Hepatocyte (in vitro differentiated cells): ENCODE measurements at places on chromosomes 1 and 21. TPM values are rescaled to one million over a fixed set of nuclear protein-coding genes. Genes with fewer than 3 reads are reported as not detected.

- H3K4me3 ChIP-seq = no peak overlapping the region
- peaks cover 10% of the 10 kb centered on the region for H3K4me1 ChIP-seq
- DNase-seq = peak; percentile 58
- H3K27ac ChIP-seq = no peak overlapping the region
- no peaks in the 10 kb centered on the region for H3K36me3 ChIP-seq
Observed at GRCh38 chr1:232593717-232594502, 36.0 kb downstream of the SIPA1L2 start.

DNA sequence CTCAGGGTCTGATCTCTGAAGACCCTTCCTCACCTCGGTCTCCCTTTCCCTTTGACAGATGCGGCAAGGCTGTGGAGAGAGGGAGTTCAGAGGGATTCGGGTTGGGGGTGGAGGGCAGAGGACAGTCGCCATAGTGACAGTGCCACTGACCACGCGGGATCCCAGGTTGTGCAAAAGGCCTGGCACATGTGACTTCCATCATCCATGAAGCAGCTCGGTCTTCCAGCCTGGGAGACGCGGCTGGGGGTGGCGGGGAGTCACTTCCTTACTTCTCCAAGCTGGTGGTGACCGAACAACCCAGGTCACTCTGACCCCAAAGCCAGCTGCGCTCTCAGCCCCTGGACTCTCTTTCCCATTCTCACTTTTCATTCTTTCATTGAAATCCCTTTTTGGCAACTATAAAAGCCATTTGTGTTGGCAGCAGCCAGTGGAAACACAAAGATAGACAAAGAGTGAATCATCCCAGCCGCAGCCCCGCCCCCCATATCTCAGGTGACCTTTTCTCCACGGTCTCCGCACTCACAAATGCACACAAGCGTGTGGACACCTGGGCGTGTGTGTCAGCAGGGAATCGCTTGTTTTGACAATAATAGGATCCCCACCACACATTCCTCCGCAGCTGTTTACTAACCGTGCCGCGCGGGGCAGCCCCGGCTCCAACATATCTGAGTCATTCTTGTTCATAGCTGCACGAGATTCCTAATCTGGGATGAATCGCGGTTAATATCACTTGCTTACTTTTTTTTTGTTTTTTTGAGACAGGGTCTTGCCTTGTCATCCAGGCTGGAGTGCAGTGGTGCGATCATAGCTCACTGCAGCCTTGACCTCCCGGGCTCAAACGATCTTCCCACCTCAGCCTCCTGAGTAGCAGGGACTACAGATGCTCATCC lies 68.3 kb downstream of the DHRS3 start:
- no peaks in the 10 kb centered on the region for H3K27me3 ChIP-seq
- H3K4me3 ChIP-seq = no peak overlapping the region
- H3K27ac ChIP-seq = peak overlapping the region; percentile 77
- H3K4me1 ChIP-seq = peaks cover 13% of the 10 kb centered on the region
- no peaks in the 10 kb centered on the region for H3K36me3 ChIP-seq

DNA sequence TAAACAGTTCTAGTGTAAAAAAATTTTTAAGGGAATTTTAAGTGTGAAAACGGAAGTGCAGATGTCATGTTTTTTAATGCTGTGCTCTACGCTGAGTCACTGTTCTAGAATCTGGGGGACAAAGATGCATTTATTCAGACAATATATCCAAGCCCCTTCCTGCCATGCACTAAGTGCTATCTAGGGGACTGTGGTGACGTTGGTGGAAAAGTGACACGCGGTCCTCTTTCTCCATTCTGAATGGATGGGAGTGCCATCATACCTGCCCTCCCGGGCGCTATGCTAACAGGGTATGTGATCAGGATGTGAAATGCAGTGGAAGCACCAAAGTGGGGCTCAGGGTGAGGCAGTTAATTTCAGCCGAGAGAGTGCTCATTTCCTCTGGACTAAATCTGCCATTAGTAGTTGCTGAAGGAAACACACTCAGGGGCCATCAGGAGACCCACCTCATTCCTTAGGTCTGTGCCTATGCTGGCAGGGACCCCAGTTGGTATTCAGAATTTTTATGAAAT lies 6.6 kb downstream of the C1orf226 start:
- H3K4me3 ChIP-seq = no peak overlapping the region
- peaks cover 15% of the 10 kb centered on the region for H3K4me1 ChIP-seq
- H3K27ac ChIP-seq = peak overlapping the region; percentile 53
- no peak for DNase-seq
- no peaks in the 10 kb centered on the region for H3K36me3 ChIP-seq

DNA sequence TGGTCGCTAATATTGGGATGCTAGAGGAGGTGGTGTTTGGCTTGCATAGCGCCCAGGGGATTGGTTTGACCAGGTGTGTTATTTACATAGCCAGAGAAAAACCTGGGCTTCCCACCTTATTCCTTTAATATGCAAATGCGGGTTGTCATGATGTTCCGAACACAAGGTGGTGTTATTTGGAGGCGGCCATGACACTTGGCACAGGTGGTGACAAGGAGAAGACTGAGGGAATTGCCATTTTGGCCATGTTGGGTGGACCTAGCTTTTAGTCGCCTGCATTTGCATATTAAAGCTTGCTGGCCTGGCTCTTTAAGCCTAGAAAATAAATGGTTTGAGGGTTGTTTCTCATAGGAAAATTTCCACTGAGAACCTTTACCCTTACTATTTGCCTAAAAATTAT lies 490.5 kb downstream of the SIPA1L2 start:
- H3K27ac ChIP-seq = no peak overlapping the region
- H3K4me1 ChIP-seq = peaks cover 11% of the 10 kb centered on the region
- no peaks in the 10 kb centered on the region for H3K36me3 ChIP-seq
- H3K4me3 ChIP-seq = no peak overlapping the region

- no peaks in the 10 kb centered on the region for H3K27me3 ChIP-seq
- no peaks in the 10 kb centered on the region for H3K36me3 ChIP-seq
- no peak overlapping the region for H3K27ac ChIP-seq
- H3K4me1 ChIP-seq = peaks cover 12% of the 10 kb centered on the region
- DNase-seq = no peak
Observed at GRCh38 chr1:39882152-39882551, 1.2 kb downstream of the TRIT1 start.

DNA sequence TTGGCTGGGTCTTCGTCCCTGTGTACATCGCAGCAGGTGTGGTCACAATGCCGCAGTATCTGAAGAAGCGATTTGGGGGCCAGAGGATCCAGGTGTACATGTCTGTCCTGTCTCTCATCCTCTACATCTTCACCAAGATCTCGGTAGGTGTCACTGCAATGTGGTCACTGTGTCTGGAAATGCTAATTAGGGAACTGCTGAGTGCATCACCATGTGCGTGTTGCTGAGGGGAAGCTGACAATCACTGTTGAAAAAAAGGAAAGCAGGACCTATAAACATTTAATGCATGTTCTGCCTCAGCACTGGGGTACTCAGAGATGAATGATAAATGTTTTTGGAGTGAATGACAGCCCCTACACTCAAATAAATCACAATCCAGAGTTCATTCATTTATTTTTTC lies 6.8 kb downstream of the SLC5A9 start:
- H3K27me3 ChIP-seq = no peaks in the 10 kb centered on the region
- H3K4me1 ChIP-seq = no peaks in the 10 kb centered on the region
- no peak overlapping the region for H3K27ac ChIP-seq
- no peak overlapping the region for H3K4me3 ChIP-seq

DNA sequence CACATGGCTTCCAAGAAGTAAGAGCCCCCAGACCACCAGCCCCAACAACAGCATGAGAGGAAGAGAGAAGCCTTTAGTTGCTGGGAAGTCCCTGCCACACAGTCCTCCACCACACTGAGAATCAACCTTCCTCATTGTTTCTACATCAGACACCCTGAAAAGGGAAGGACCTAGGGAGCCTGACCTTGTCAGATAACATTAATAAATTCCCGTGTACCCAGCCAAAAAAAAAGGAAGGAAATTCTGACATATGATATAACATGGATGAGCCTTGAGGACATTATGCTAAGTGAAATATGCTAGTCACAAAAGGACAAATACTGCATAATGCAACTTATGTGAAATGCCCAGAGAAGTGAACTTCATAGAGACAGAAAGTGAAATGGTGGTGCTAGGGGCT lies 65.6 kb upstream of the ARHGAP29 start:
- no peak overlapping the region for H3K4me3 ChIP-seq
- no peaks in the 10 kb centered on the region for H3K36me3 ChIP-seq
- no peak overlapping the region for H3K27ac ChIP-seq
- DNase-seq = no peak

GRCh38 chr1:94693435-94693834 lies 126.7 kb upstream of the SLC44A3 start:
- peaks cover 13% of the 10 kb centered on the region for H3K4me1 ChIP-seq
- no peaks in the 10 kb centered on the region for H3K27me3 ChIP-seq
- H3K27ac ChIP-seq = no peak overlapping the region

GRCh38 chr21:37535672-37536071 lies 169.1 kb downstream of the DYRK1A start:
- H3K27ac ChIP-seq = no peak overlapping the region
- peaks cover 15% of the 10 kb centered on the region for H3K4me1 ChIP-seq
- H3K4me3 ChIP-seq = no peak overlapping the region
- H3K36me3 ChIP-seq = no peaks in the 10 kb centered on the region

- no peaks in the 10 kb centered on the region for H3K4me1 ChIP-seq
- H3K36me3 ChIP-seq = no peaks in the 10 kb centered on the region
- no peak overlapping the region for H3K27ac ChIP-seq
Observed at GRCh38 chr1:240766831-240767230, 154.9 kb upstream of the GREM2 start.

GRCh38 chr21:9763807-9764206 lies 757.6 kb upstream of the TPTE start:
- H3K27ac ChIP-seq = no peak overlapping the region
- no peak for DNase-seq
- H3K4me1 ChIP-seq = no peaks in the 10 kb centered on the region
- H3K27me3 ChIP-seq = no peaks in the 10 kb centered on the region
- H3K36me3 ChIP-seq = no peaks in the 10 kb centered on the region

- no peak overlapping the region for H3K27ac ChIP-seq
- no peaks in the 10 kb centered on the region for H3K27me3 ChIP-seq
- no peaks in the 10 kb centered on the region for H3K4me1 ChIP-seq
- peak; percentile 28 for DNase-seq
Observed at GRCh38 chr1:237736372-237737029, 154.2 kb downstream of the ZP4 start.

DNA sequence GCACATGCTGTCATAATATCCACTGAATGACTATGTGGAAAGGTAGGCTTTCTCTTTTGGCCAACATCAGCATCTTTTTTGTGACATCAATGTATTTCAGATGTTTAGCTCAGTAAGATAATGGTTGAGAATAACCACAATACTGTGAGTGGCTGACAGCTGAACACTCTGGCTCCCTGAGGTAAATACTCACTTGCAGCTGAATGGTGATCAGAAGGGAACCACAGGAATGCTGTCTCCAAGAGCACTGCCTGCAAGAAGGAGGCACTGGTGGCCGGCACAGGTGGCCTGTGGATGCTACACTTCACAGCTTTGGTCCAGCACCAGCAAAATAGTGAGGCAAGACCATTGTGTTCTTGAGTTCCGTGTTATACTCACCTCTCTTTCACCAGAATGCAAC lies 118.7 kb upstream of the PPM1J start:
- no peak overlapping the region for H3K27ac ChIP-seq
- H3K27me3 ChIP-seq = no peaks in the 10 kb centered on the region
- no peak for DNase-seq
- no peaks in the 10 kb centered on the region for H3K36me3 ChIP-seq

- H3K27me3 ChIP-seq = no peaks in the 10 kb centered on the region
- no peak for DNase-seq
- no peaks in the 10 kb centered on the region for H3K4me1 ChIP-seq
- H3K4me3 ChIP-seq = no peak overlapping the region
- H3K27ac ChIP-seq = no peak overlapping the region
Observed at GRCh38 chr1:229470406-229471043, 36.6 kb upstream of the ACTA1 start.

DNA sequence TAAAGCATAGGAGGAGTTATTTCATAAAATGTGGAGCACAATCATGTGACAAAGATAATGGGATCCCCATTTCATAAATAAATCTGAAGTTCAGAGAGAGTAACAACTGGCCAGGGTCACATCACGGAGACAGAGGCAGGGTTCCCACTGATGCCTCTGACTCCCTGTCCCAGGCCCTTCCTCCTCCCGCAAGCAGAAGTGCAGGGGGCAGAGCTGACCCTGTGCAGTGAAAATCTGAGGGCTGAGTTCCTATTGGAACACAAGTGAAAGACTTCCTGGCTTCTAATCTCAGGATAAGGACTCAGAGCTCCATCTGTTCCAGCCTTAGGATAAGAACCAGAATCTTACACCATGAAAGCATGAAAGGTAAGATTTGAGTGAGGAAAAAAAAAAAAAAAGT lies 22.0 kb downstream of the SELL start:
- no peak overlapping the region for H3K27ac ChIP-seq
- H3K4me1 ChIP-seq = no peaks in the 10 kb centered on the region
- no peaks in the 10 kb centered on the region for H3K36me3 ChIP-seq
- no peak for DNase-seq

DNA sequence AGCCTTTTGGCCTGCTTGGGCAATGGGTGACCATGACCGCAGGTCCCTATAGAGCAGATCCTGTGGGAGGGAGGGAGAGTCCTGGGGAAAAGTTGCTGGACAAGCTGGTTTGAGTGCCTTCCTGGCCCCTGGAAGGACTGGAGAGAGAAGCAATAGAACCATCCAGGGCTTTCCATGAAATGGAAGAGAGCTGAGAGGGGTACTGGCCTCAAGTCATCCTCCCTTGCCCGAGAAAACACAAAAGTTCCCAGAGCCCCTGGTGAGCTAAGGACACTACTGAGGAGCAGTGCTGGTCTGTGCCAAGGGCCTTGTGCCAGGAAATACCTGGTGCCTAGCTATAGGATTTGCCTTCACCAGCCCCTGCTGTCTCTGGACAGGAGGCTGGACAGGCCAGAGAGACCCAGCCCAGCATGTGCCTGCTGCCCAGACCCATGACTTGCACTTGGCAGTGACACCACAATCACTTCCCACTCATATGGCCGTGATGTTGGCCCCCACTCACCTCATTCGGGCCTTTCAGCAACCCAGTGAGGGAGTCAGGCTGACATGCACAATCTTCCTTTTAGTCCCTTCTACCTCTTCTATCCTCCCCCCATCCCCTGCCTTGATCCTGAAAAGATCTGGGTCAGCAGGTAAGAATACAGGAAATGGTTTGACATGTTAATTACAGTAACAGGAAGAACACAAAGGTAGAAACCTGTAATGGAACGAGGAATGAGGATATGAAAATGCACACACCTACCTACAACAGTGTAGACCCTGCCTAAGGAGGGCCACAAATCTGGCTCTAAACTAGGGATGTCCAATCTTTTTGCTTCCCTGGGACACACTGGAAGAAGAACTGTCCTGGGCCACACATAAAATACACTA lies 7.0 kb downstream of the SH3BP5L start:
- no peak overlapping the region for H3K27ac ChIP-seq
- peaks cover 3% of the 10 kb centered on the region for H3K4me1 ChIP-seq
- no peaks in the 10 kb centered on the region for H3K36me3 ChIP-seq
- DNase-seq = no peak
- H3K4me3 ChIP-seq = no peak overlapping the region

GRCh38 chr1:169610108-169610507 lies 19.8 kb downstream of the SELP start:
- H3K4me1 ChIP-seq = no peaks in the 10 kb centered on the region
- H3K27me3 ChIP-seq = peaks cover 1% of the 10 kb centered on the region

Gene EDARADD
- total RNA-seq = 2.4 and 4.5 TPM in 2 replicates

Gene S100A10
- 408 and 485 TPM in 2 replicates for total RNA-seq

Gene FAM177B
- 0.40 and 1.7 TPM in 2 replicates for total RNA-seq

Gene IRF6
- 34.2 and 35.3 TPM in 2 replicates for total RNA-seq

Gene ZMYND12
- total RNA-seq = 0.12 and 0.57 TPM in 2 replicates

Gene CHIA
- total RNA-seq = 0.28 TPM in 1 of 2 replicates, not detected in the other

Gene RAVER2
- total RNA-seq = 28.6 and 30.5 TPM in 2 replicates

Gene LPAR3
- total RNA-seq = 1.8 and 2.7 TPM in 2 replicates

Gene PLCH2
- 0.48 and 1.3 TPM in 2 replicates for total RNA-seq
